Activated CD4-positive, alpha-beta memory T cell treated with anti-CD3 and anti-CD28 coated beads, Interleukin-2, amount 10 ng/mL, durations not matched to agents 7 days and 5 days (primary cell): ENCODE measurements at places on chromosomes 7 and 10.

DNA sequence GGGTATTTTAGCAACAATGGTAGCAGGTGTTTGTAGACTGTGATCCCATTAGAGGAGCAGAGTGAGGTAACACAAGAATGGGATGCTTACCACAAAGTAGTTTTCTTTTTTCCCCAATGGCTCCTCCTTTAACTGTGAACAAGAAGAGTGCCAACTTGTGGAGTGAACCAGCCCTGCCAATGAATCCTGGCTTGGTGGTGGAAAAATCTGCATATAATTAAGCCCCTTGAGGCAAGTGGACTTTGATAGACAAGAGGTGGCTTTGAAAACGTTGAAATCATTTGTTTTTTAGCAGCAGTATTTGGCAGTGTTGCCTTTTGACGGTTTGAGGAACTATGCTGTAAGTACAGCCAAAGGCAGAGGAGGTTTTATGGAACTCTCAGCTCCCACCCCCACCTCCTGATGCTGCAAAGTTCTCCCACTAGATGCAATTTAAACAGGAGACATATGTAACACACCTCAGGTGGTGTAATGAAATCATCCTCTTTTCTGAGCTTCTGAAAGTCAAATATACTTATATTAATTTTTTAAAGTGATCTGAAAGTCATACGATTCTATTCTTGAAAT lies 295.6 kb downstream of the DPP6 start:
- H3K27me3 ChIP-seq: no peaks in the 10 kb centered on the region
- no peaks in the 10 kb centered on the region for H3K36me3 ChIP-seq
- DNase-seq: no peak
- no peaks in the 10 kb centered on the region for H3K4me1 ChIP-seq
- no peak overlapping the region for H3K4me3 ChIP-seq

DNA sequence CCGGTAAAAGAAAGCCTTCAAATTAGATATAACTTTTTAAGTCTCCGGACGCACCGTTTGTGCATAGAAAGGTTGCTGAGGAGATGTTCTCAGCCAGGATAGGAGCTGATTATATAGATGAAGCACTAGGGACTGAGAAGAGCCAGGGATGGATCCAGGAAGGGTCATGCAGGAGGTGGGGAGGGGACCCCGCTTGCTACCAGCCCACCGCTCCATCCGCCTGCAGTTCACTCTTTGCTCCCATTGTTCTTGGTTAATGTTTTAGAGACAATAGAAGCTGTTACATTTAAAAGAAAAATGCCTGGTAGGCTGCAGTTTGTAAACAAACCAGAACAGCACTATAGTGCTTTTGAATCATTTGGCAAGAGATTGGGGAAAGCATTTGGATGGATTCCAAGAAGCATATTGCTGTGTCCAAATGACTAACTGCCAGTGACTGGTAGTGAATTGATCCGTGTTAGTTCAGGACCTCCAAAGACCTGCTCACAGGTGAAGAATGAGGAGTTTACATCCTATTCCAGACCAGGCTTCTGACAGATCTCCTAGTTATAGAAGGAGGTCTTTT lies 175.9 kb upstream of the TAC1 start:
- H3K4me1 ChIP-seq: no peaks in the 10 kb centered on the region
- H3K27me3 ChIP-seq: no peaks in the 10 kb centered on the region
- H3K27ac ChIP-seq: no peak overlapping the region
- H3K36me3 ChIP-seq: no peaks in the 10 kb centered on the region

DNA sequence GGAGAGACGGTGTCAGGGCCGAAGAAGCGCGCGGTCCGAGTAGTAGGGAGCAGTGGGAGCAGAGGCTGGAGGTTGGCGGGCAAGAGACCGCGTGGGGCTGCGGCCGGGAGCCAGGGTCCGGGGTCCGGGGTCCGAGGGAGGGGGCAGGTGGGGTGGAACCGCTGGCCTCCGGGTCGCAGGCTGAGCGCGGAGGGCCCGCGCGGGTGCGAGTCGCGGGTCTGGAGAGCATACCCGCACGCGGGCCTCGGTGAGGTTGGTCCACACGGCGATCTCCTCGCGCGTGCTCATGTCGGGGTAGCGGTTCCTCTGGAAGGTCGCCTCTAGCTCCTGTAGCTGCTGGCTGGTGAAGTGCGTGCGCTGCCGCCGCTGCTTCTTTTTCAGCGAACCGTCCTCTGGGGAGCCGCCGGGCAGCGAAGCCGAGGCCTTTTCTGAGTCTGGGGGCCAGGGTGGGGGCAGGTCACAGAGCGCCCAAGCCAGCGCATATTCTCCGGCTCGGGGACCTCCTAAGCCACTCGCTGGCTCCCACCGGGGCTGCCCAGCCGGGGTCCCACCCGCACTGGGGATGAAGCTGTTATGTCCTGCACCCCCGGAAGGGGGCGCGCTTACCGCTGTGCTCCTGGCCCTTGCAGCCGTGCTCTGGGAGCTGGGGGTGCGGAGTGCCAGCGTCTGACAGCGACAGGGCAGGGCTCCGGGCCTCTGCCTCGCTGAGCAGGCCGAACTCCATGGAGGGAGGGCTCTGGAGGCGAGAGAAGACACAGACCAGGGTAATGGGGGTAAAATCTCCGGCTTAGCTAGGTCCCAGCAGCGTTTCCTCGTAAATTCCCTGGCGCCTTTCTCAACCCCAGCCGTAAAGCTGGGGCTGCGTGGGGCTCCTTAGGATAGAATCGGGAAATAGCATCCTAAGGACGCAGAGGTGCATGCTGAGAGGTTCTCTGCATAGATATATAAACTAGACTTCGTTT lies 5.5 kb downstream of the ELOVL3 start:
- no peaks in the 10 kb centered on the region for H3K36me3 ChIP-seq
- H3K4me3 ChIP-seq: peak overlapping the region; percentile 73
- peaks cover 16% of the 10 kb centered on the region for H3K4me1 ChIP-seq
- DNase-seq: peak; percentile 75
- H3K27me3 ChIP-seq: peaks cover 55% of the 10 kb centered on the region

GRCh38 chr7:156050636-156051569 lies 238.6 kb upstream of the SHH start:
- no peaks in the 10 kb centered on the region for H3K4me1 ChIP-seq
- H3K4me3 ChIP-seq: no peak overlapping the region
- no peak for DNase-seq

- H3K27me3 ChIP-seq: no peaks in the 10 kb centered on the region
- H3K36me3 ChIP-seq: peaks cover 21% of the 10 kb centered on the region
- H3K4me3 ChIP-seq: no peak overlapping the region
- H3K27ac ChIP-seq: no peak overlapping the region
- peaks cover 31% of the 10 kb centered on the region for H3K4me1 ChIP-seq
Observed at GRCh38 chr10:32377458-32378259, 30.7 kb upstream of the EPC1 start.

GRCh38 chr7:1936531-1937251 lies 266.6 kb downstream of the ELFN1 start:
- H3K4me1 ChIP-seq: peaks cover 36% of the 10 kb centered on the region
- peak overlapping the region; percentile 24 for H3K4me3 ChIP-seq

GRCh38 chr7:50531401-50531911 lies 33.7 kb downstream of the DDC start:
- H3K27ac ChIP-seq: no peak overlapping the region
- H3K4me1 ChIP-seq: peaks cover 24% of the 10 kb centered on the region
- no peaks in the 10 kb centered on the region for H3K36me3 ChIP-seq
- peaks cover 22% of the 10 kb centered on the region for H3K27me3 ChIP-seq

- H3K36me3 ChIP-seq: no peaks in the 10 kb centered on the region
- H3K4me3 ChIP-seq: no peak overlapping the region
- H3K4me1 ChIP-seq: peaks cover 4% of the 10 kb centered on the region
- H3K27ac ChIP-seq: no peak overlapping the region
Observed at GRCh38 chr10:48587101-48587500, 17.8 kb downstream of the ARHGAP22 start.

DNA sequence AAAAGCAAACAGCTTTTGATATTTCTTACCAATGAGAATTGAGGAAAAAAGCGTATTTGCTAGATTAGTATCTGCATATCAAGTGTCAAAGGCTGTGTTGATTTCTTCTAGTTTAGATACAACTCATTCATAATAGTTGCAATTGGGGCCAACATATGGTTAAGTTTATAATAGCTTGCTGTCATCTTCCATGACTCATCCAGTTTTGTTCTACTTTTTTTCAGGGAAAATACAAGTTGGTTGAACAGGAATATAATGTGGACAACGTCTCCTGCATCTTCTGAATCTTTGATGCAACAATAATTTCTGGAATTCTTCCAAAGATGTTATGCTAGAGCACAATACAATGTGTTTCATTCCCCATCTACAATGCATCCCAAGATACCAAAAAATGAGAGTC lies 182.0 kb downstream of the THSD7A start:
- no peaks in the 10 kb centered on the region for H3K4me1 ChIP-seq
- no peaks in the 10 kb centered on the region for H3K27me3 ChIP-seq
- no peak overlapping the region for H3K4me3 ChIP-seq
- H3K27ac ChIP-seq: no peak overlapping the region

GRCh38 chr10:17993361-17993760 lies 41.6 kb downstream of the SLC39A12 start:
- DNase-seq: no peak
- no peak overlapping the region for H3K4me3 ChIP-seq
- no peaks in the 10 kb centered on the region for H3K27me3 ChIP-seq
- H3K27ac ChIP-seq: no peak overlapping the region

DNA sequence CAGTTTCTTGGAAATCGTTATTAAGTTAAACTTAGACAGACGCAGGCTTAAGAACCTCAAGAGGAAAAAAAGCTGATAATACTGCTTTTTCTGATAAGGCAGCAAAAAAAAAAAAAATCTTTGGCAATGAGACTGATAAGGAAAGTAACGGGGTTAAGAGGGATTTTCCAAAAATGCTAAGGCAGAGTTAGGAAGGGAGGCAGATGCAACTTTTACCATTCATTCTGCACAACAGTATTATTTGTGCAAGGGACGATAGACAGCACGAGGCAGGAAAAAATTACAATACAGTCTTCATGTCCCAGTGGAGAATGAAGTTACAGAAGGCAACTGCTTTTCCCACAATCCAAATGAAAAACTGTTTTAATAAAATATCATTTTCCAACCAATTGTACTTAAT lies 194.0 kb downstream of the DOCK4 start:
- H3K4me1 ChIP-seq: no peaks in the 10 kb centered on the region
- no peak overlapping the region for H3K4me3 ChIP-seq
- H3K27ac ChIP-seq: no peak overlapping the region
- no peaks in the 10 kb centered on the region for H3K27me3 ChIP-seq
- no peak for DNase-seq

- peak overlapping the region; percentile 92 for H3K4me3 ChIP-seq
- DNase-seq: no peak
- no peak overlapping the region for H3K27ac ChIP-seq
- peaks cover 49% of the 10 kb centered on the region for H3K4me1 ChIP-seq
- H3K36me3 ChIP-seq: peaks cover 47% of the 10 kb centered on the region
- H3K27me3 ChIP-seq: no peaks in the 10 kb centered on the region
Observed at GRCh38 chr10:87866412-87866974, 3.1 kb downstream of the PTEN start.

DNA sequence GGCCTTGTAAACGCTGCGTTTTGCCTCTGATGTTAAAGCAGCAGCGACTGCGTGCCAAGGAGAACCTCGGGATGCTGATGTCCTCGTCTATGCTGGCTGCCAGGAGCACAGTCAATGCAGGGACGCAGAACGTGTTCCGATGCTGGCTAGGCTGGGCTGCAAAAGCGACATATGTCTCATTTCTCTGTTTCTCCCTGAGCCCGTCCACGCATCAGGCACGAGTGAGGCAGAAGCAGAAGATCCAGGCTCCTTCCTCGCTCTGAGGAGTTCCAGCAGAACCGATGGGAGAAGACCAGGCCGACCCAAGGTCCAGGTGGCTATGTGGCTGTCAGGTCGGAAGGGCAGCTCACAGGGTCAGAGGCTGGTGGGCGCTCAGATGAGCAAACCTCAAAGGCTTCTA lies 3.7 kb upstream of the FOXL3 start:
- DNase-seq: no peak
- peaks cover 9% of the 10 kb centered on the region for H3K27me3 ChIP-seq
- H3K4me1 ChIP-seq: no peaks in the 10 kb centered on the region
- no peak overlapping the region for H3K4me3 ChIP-seq
- no peak overlapping the region for H3K27ac ChIP-seq
- H3K36me3 ChIP-seq: no peaks in the 10 kb centered on the region

DNA sequence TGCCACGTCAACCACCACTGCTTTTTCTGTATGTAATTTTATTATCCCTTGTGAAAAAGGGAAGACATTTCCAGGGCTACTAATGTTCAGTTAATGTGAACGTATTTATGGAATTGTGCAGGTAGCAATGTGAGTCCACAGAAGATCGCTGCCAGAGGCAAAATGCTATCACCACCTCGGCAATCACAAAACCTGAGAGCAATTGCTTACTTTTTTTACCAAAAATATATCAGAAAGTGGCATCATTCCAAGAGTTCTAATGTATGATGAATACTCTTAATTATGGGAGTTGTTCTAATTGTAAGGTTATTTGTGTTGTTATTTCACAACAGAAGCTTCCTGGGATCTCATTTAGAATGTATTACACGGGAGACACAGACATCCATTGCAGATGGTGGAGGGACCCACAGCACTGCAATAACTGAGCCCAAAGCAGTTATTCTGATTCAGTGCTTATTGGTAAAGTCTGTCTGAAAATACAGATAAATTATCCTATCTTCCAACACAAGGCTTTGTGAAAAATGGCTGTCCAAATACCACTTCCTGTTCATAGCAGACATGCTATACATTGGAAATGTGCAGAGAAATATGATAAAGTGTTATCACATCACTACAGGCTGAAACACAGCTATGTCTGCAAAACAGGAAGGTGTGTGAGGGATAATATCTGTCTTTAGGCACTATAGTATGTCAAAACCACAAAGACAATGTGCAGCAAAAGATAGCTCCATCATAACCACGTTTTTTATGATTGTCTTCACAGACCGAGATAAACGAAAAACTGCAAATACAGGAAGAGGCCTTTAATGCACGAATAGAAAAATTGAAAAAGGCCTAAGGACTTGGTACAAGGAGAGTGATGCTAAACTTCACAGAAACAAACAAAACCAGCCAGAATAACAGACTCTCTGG lies 102.7 kb downstream of the CABCOCO1 start:
- peak overlapping the region; percentile 70 for H3K27ac ChIP-seq
- peaks cover 22% of the 10 kb centered on the region for H3K4me1 ChIP-seq
- H3K27me3 ChIP-seq: no peaks in the 10 kb centered on the region
- no peak for DNase-seq
- H3K4me3 ChIP-seq: no peak overlapping the region

DNA sequence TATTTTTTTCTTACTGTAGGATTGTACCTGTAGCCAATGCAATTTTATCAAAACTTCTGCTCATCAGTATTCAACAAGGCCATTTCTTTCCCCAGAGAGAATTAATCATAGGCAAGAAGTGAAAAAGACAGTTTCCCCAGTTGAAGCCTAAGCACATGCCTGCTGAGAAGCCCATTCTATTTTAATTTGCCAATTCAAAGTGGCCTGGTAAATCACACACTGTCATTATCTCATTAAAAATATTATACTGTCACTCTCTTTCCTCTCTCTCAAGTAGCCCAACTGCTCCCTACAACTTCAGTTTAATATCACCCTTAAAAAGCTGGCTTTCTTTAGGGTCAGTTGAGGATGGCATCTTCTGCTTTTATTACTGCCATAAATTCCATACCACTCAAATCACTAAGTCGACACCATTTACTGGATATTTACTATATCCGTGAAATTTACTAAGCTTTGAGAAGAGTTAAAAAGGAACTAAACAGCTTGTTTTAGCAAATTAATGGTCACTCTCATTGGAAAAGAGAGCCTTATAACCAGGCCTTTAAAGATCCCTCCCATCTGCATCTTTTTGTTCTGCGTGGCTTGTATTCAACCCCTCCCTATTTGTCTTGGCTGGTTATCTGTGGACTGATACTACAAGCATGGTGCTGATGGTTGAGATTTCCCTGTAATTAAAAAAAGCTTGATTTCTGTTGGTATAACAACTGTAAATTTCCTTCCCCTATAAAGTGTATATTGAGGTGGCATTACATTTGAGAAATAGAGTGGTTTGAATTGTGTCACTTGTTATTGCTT lies 30.6 kb downstream of the COL28A1 start:
- H3K36me3 ChIP-seq: no peaks in the 10 kb centered on the region
- H3K4me1 ChIP-seq: no peaks in the 10 kb centered on the region
- H3K4me3 ChIP-seq: no peak overlapping the region
- H3K27me3 ChIP-seq: no peaks in the 10 kb centered on the region
- no peak for DNase-seq
